ENCODE measurements at places on chromosomes 2 and 18. TPM values are rescaled to one million over a fixed set of nuclear protein-coding genes. Genes with fewer than 3 reads are reported as not detected.

DNA sequence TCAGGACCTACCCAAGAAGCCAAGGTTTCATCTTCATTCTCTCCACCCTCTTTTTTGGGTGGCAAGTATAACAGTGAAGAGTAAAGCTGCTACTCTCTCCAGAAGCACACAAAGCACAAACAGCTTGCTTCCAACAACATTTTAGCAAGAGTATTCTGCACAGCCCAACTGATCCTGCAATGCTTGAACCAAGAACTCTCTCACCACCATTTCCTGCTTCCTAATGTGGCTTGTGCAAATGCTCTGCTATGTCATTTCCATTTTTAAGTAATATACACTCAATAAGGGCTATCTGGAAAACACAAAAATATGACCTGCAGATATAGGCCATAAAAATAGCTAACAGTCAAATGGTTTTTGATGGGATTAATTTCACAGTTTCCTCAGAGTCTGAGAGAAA lies 24.1 kb upstream of the IHH start:
- no peak for DNase-seq
- no peaks in the 10 kb centered on the region for H3K36me3 ChIP-seq
- peaks cover 19% of the 10 kb centered on the region for H3K4me1 ChIP-seq
- no peaks in the 10 kb centered on the region for H3K27me3 ChIP-seq
- no peak overlapping the region for H3K27ac ChIP-seq
- no peak overlapping the region for H3K4me3 ChIP-seq

The AQP4 gene
- total RNA-seq, result not detected

- H3K27me3 ChIP-seq, result peaks cover 10% of the 10 kb centered on the region
- DNase-seq, result no peak
- H3K27ac ChIP-seq, result no peak overlapping the region
- H3K4me3 ChIP-seq, result no peak overlapping the region
- no peaks in the 10 kb centered on the region for H3K36me3 ChIP-seq
Observed at GRCh38 chr2:227713291-227713690, 4.5 kb downstream of the SLC19A3 start.

The RBKS gene
- total RNA-seq, result 1.8 TPM

GRCh38 chr2:28352610-28353195 lies 40.0 kb upstream of the FOSL2 start:
- H3K27me3 ChIP-seq, result peaks cover 3% of the 10 kb centered on the region
- no peak overlapping the region for H3K4me3 ChIP-seq
- no peaks in the 10 kb centered on the region for H3K36me3 ChIP-seq
- no peak overlapping the region for H3K27ac ChIP-seq

DNA sequence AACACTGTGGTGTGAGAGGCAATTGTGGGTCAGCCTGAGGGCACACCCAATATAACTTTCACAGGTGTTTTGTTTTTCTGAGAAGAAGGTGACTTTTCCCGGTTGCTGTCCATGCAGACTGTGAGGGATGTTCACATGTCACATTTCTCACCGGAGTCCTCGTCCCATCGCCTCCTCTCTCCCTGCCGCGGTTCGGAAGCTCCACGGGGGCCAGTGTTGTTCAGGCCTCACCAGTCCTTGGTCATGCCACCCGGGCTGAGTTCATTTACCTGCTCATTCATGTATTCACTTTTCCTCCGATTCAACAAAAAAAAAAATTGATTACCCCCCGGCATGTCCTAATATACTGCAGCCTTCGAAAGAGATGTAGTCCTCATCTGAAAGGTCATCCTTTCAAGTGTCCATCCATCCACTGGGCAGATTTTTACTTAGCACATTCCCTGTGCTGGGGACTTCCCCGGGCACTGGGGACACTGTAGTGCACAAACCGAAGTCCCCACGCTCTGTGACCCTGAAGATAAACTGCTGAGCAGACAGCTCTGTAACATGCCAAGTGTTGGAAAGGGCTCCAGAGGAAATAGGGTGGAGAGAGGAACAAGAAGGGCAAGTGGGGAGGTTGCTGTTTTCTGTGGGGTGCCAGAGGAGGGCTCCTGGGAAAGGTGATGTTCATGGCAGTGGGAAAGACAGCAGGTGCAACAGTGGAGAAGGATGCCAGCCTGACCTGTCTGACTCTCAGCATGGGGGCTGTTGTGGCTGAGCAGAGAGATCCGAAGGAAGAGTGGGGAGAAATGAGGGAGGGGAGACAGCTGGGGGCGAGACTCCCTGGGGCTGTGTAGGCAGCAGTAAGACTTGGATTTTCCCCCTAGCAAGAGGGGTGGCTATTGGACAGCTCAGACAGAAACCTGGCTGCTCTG lies 22.4 kb downstream of the LRRFIP1 start:
- H3K4me3 ChIP-seq, result no peak overlapping the region
- DNase-seq, result no peak
- peaks cover 3% of the 10 kb centered on the region for H3K4me1 ChIP-seq
- no peaks in the 10 kb centered on the region for H3K27me3 ChIP-seq
- peaks cover 21% of the 10 kb centered on the region for H3K36me3 ChIP-seq

DNA sequence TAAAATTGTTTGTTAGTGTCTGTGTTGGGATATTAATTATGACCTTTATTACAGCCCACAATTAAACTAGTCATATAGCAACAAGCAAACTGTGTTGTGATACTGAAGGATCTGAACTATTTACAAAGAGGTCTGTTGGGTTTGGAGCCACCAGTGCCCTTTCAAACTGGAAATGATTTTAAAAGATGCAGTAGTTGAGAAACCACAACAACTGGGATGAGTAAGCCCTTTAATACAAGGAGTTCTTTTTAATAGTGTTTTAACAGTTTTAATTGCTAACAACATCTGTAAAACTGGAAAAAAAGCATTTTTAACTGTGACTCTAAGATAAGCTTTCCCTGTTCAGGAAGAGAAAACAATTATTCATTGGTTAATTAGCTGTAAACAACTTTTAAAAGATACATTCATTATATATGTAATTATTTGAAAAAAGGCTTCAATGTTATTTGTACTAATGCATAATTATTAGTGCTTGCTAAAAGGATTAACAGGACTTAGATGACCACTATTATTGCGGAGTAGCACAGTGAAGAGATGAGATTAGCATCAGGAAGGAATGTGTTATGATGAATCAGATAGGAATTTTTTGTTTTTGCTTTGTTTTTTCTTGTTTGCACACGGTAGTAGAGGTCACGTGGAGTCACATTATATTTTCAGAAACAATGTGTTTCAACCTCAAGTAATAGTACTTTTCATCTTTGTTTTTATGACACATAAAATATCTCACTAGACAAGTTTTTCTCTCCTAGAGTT lies 392.7 kb upstream of the FANCL start:
- DNase-seq, result no peak
- H3K4me1 ChIP-seq, result no peaks in the 10 kb centered on the region
- H3K36me3 ChIP-seq, result no peaks in the 10 kb centered on the region

DNA sequence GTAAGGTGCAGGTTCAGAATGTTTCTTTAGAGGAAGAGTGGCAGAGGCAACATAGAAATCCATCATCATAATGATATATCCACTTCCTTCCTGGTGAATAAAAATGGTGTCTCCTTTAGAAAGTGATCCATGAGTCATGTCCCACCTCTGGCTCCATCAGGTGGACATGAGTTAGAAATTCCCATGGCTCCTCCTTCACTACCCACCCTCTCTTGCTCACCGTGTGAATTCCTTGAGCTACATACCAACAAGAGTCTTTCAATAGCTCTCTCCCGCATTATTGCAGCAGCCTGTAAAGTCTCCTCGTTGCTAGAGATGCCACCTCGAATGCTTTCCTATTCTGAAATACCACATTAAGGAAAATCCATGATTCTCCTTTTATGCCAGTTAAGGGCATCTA lies 317.6 kb downstream of the LNPK start:
- H3K36me3 ChIP-seq, result no peaks in the 10 kb centered on the region
- H3K4me3 ChIP-seq, result no peak overlapping the region
- no peak overlapping the region for H3K27ac ChIP-seq
- H3K4me1 ChIP-seq, result no peaks in the 10 kb centered on the region
- DNase-seq, result no peak

- H3K4me1 ChIP-seq, result no peaks in the 10 kb centered on the region
- H3K4me3 ChIP-seq, result no peak overlapping the region
Observed at GRCh38 chr18:28159055-28159454, 17.9 kb downstream of the CDH2 start.

The HOXD12 gene
- not detected for total RNA-seq

- H3K4me1 ChIP-seq, result peaks cover 85% of the 10 kb centered on the region
- H3K27ac ChIP-seq, result peak overlapping the region; percentile 95
- H3K27me3 ChIP-seq, result no peaks in the 10 kb centered on the region
Observed at GRCh38 chr2:68774569-68775271, 40.1 kb downstream of the ARHGAP25 start.

DNA sequence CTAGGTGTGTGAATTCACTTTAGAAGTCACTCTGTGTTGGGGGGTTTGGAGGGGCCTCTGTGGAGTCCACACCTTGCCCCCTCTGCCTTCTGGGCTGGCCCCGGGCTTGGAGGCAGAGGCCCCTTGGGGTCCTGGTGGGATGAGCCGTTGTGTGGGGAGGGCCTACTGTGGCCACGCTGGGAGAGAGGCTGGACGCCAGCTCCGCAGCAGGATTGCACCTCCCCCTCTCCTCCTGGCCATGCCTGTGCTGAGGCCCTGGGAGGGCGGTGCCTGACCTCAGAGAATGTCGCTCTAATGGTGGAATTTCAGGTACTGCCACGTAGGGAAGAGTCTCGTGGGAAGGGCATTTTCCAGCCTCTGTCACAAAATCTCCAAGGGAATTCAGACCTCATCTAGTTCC lies 237.0 kb downstream of the ATAD2B start:
- H3K27ac ChIP-seq, result no peak overlapping the region
- H3K4me3 ChIP-seq, result no peak overlapping the region
- peaks cover 2% of the 10 kb centered on the region for H3K36me3 ChIP-seq
- DNase-seq, result no peak

GRCh38 chr2:241359481-241360045 lies 3.5 kb downstream of the FARP2 start:
- H3K36me3 ChIP-seq, result no peaks in the 10 kb centered on the region
- H3K4me3 ChIP-seq, result no peak overlapping the region
- DNase-seq, result no peak

DNA sequence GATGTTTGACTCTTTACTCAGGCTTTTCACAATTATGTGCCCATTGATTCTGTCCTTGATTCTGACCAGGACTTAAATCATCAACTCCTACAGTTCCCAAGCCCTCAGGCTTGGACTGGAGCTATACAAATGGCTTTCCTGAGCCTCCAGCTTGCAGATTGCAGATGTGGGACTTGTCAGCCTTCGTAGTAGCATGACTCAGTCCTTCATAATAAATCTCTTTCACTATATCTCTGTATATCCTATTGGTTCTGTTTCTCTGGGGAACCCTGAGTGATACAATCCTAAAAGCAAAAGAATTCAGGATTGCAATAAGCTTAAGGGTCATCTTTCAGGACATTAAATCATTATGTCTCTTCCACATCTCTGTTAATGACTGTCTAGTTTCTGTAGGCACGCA lies 356.6 kb downstream of the RIT2 start:
- no peak overlapping the region for H3K4me3 ChIP-seq
- no peak overlapping the region for H3K27ac ChIP-seq
- H3K4me1 ChIP-seq, result no peaks in the 10 kb centered on the region
- no peak for DNase-seq

The MROH2A gene
- total RNA-seq, result not detected

- H3K27me3 ChIP-seq, result peaks cover 13% of the 10 kb centered on the region
- H3K4me3 ChIP-seq, result no peak overlapping the region
- H3K4me1 ChIP-seq, result no peaks in the 10 kb centered on the region
- no peak overlapping the region for H3K27ac ChIP-seq
- no peak for DNase-seq
Observed at GRCh38 chr2:3040496-3041140, 337.0 kb downstream of the EIPR1 start.

GRCh38 chr18:23453680-23454058 lies 582 bp downstream of the RIOK3 start:
- H3K27ac ChIP-seq, result peak overlapping the region; percentile 97
- peaks cover 54% of the 10 kb centered on the region for H3K4me1 ChIP-seq
- H3K4me3 ChIP-seq, result peak overlapping the region; percentile 100

The G6PC2 gene
- total RNA-seq, result not detected

The DSC2 gene
- total RNA-seq, result not detected

The RND3 gene
- not detected for total RNA-seq

The DYNC2LI1 gene
- 5.8 TPM for total RNA-seq

The FTCDNL1 gene
- total RNA-seq, result 3.0 TPM

All from naive thymus-derived CD8-positive, alpha-beta T cell (primary cell).